ENCODE measurements at places on chromosomes 5 and 9.

- no peak for DNase-seq
Observed at GRCh38 chr5:135678640-135679268, 100.0 kb upstream of the CXCL14 start.

DNA sequence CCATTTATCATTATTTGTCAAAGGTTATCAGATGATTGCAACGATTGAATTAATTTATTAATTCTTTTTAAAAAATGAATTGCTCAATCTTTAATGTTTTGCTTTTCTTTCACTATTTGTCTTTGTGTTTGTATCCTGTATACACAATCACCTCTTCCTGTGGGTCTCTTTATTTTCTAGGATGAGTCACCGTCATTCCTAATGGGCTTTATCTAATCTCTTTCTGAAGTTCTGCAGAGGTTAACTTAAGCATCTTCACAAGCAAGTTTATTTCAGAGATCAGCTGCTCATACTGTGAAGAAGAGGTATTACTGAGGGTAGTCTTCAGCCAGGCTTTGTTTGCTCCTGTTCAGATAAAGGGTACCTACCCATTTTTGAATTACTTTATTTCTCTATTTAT is 323.9 kb downstream of the NNT start:
- DNase-seq, result no peak

DNA sequence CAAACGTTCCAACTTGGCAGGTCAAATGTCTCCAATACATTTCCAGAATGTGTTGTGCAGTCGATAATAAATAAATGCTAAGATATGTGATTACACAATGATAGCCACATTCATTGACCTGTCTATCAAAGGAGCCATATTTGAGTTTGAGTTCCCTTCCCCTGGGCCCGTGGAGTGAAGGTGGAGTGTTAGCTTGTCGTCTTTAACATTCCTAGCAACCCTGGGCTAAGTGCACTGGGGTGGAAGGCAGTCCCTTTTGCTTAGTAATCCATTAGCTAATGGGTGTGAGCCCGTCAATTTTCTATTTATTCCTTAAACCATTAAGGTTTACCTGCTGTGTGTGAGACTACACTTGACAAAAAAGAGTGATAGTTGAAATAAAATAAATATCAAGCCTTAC is 415.2 kb downstream of the EBF1 start:
- no peak for DNase-seq

GRCh38 chr5:128535251-128535650 is 2.8 kb downstream of the FBN2 start:
- DNase-seq, result no peak

- no peak for DNase-seq
Observed at GRCh38 chr9:73643379-73644013, 491.8 kb downstream of the ANXA1 start.

GRCh38 chr5:151125421-151125820 is 32.2 kb downstream of the ANXA6 start:
- no peak for DNase-seq

All from small intestine (tissue), 16 donors.